Natural killer cell treated with Interleukin-12 subunit alpha and Interleukin-12 subunit beta and Interleukin-15 and Interleukin-18, amount 100 ng/mL, for 72 hours (primary cell): ENCODE measurements at places on chromosomes 7 and 10.

DNA sequence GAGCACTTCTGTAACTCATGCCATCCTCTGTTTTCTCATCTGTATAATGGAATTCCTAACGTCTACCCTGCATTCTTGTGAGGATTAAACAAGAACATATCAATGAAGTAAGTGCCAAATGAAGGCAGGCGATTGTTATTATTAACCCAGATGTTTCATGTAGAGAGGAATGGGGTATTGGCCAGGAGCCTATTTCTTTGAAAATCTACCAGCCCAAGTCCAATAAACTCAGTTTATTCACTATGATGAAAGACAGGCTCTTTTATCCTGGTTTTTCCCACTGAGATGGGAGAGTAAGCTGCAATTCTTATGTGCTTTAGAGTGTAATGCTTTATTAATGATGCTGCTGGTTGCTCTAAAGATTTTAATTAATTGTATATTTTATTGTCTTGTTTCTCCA lies 9.6 kb downstream of the CTTNBP2 start:
- H3K4me3 ChIP-seq: no peak overlapping the region
- no peaks in the 10 kb centered on the region for H3K4me1 ChIP-seq
- no peak overlapping the region for H3K27ac ChIP-seq
- H3K36me3 ChIP-seq: no peaks in the 10 kb centered on the region
- DNase-seq: no peak

DNA sequence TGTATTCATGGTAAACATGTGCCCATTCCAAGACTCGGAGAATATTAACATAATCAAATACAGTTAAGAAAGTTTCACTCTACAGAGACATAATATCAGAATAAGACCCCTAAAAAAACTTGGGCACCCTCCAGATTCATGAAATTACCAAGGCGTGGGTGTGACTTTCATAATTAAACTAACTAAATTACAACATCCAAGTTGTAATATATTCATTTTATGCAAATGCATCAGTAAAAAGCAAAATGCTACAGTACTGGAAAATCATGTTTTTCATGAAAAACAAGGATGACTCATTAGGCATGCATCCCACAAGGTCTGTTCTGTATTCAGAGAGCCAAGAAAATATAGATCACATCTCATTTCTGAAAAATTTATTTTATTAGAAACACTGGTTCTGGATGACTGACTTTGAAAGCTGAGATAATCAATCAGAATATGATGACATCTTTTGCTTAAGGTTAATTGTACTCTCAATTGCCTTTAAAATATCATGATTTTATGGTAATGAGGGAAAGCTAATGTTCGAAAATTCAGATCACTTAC lies 248.8 kb upstream of the SMIM30 start:
- no peak overlapping the region for H3K27ac ChIP-seq
- no peak overlapping the region for H3K4me3 ChIP-seq
- H3K27me3 ChIP-seq: no peaks in the 10 kb centered on the region
- H3K4me1 ChIP-seq: no peaks in the 10 kb centered on the region

- no peaks in the 10 kb centered on the region for H3K4me1 ChIP-seq
- no peak overlapping the region for H3K4me3 ChIP-seq
- H3K27me3 ChIP-seq: peaks cover 25% of the 10 kb centered on the region
- no peak for DNase-seq
- no peaks in the 10 kb centered on the region for H3K36me3 ChIP-seq
- H3K27ac ChIP-seq: no peak overlapping the region
Observed at GRCh38 chr10:49593998-49594397, 16.1 kb upstream of the SLC18A3 start.

DNA sequence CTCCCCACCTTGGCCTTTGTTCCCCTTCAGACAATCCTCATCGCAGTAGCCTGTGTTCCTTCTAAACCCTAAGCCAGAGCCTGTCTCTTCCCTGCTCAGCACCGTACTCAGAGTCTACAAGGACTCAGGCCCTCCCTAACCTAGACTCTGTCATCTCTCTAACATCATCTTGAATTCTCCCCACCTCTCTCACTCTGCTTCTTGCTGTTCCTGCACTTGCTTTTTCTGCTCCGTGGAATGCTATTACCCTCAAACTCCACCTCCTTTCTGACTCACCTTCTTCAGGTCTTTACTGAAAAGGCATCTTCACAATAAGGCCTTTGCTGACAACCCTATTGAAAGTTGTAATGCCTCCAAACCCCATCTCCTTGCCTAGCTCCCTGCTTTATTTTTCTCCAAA lies 141.0 kb downstream of the DKK1 start:
- no peaks in the 10 kb centered on the region for H3K36me3 ChIP-seq
- no peak overlapping the region for H3K27ac ChIP-seq
- DNase-seq: no peak
- no peak overlapping the region for H3K4me3 ChIP-seq

DNA sequence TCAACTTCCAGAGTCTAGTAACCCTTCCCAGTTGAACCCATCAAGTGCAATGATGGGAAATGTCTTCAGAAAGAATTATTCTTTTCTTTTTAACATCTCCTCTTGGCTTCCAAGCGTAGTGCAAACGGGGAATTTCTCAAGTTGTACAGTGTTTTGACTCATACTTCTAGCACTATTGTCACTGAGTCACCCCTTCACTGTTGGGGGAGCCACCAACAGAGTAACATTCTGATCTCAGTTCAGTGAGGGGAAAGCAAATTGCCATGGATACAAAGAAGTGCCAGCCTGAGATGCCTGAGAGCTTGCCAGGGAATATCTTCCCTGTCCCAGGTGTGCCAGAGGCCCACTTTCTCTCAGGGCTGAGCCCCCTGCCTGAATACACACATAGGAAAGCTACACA lies 31.0 kb downstream of the CYP3A5 start:
- peaks cover 5% of the 10 kb centered on the region for H3K36me3 ChIP-seq
- no peaks in the 10 kb centered on the region for H3K27me3 ChIP-seq
- no peak overlapping the region for H3K27ac ChIP-seq
- no peak for DNase-seq
- no peak overlapping the region for H3K4me3 ChIP-seq

GRCh38 chr7:90668992-90669391 lies 72.9 kb downstream of the CDK14 start:
- no peak overlapping the region for H3K27ac ChIP-seq
- no peaks in the 10 kb centered on the region for H3K27me3 ChIP-seq
- no peak overlapping the region for H3K4me3 ChIP-seq
- H3K4me1 ChIP-seq: no peaks in the 10 kb centered on the region
- H3K36me3 ChIP-seq: peaks cover 4% of the 10 kb centered on the region
